Activated T-helper 9 cell treated with anti-CD3 and anti-CD28 coated beads, Interleukin-2, amount 50 U/mL, for 16 hours (primary cell): ENCODE measurements at places on chromosomes 1 and 21.

GRCh38 chr1:183025010-183025337 is 1.8 kb downstream of the LAMC1 start:
- no peak for DNase-seq

DNA sequence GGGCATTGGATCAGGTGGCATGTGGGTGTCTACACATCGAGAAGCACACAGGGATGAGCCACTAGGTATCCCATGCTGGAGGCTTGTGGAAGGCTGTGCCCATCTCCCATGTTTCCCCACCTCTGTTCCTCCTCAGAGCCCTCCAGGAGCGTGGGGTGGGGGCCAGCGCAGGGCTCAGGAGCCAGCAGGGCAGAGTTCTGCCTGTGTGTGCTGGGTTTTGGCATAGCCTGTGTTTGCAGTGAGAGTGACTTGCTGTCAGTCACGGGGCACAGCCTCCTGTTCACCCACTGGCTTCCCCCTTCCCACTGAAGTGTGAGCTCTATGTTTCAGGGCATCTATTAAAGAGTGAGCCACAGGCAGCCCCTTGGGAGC is 10.4 kb downstream of the IBA57 start:
- no peak for DNase-seq

DNA sequence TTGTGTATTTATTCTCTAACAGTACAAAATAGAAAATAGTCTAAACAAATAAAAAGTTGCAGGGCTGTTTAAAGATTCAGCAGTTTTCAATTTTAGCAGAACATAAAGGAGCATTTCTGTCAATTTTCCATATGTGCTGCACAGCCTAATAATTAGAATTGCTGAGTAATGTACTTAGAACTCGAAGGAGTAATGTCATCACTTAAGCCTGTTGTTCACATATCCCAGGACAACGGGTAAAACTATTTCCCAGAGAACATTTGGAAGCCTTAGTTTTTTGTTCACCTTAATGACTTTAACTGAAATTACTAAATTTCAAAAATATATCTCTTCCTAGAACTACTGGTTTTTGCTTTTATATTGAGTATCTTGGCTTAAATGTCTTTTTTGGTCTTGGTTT is 81.6 kb downstream of the ZP4 start:
- DNase-seq = no peak

DNA sequence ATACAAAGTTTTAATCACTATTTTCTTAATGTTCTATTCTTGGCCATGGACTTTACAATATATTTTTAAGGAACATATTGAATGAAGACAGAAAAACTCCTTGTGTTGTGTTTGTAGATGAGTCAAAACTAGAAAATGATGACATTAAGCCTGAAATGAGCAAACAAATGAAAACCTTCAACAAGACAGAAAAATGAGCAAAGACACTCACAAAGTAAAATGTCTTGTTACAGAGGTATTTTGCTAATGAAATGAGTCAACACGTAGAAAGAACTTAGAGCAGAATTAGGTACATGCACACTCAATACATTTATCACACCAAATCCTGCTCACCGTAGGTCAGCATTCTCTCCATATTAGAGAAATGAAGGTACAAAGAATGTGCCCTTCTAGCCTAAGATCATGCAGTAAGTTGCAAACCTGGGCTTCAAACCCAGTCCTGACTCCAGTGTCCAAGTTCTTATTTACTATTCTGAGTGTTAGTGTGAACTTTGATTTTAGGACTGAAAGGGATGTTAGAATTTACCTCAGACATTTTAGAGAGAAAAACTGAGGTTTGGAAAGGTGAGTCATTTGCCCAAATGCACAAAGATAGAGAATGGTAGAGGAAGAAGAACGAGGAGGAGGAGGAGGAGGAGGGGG is 133.9 kb upstream of the SGIP1 start:
- DNase-seq = no peak

GRCh38 chr21:37907076-37907475 is 9.2 kb downstream of the KCNJ6 start:
- no peak for DNase-seq
